ENCODE measurements at places on chromosomes 3 and 15. TPM values are rescaled to one million over a fixed set of nuclear protein-coding genes. Genes with fewer than 3 reads are reported as not detected.

THSD4 gene
- 116 TPM for total RNA-seq

DNA sequence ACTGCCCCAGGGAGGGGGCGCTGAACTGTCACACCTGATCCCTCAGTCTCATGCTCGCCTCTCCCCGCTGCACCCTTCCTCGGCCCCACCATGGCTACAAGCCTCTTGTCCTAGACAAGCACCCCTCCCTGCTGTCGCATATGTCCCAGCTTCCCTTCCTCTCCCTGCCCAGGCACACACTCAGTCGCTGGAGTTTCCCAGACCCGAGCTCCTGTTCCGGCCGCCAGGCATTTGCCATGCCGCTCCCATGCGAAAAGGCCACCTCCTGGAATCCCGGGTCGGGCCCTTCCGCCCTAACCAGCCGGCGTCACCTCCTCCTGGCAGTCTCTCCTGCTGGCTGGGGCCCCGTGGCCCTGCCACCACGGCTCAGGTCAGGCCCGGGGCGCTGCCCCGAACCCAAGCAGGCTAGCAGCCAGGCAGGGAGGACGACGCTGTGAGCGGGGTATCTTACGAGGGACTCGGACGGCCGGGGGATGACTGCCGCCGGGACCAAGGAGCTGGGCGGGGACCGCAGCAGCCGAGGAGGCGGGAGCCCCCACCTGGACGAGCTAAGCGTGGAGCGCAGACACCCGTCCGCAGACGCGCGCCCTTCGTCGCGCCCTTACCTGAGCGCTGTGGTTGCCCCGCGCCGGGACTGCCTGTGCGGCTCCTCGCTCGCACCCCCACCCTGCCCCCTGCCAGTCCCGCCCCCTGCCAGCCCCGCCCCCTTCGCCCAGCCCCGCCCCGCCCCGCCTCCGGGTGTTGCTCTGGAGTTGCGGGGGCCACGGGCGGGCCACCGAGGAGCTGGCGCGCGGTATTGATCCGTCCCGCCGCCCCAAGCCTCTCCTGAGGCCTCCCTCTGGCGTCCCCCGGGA lies at the start of gene ALS2CL:
TSS of gene ALS2CL (minus strand) at position 642 of the 854 bp plus-strand sequence. CDS start 4,239 bp downstream, outside the sequence.
- DNase-seq: peak; percentile 81

DNA sequence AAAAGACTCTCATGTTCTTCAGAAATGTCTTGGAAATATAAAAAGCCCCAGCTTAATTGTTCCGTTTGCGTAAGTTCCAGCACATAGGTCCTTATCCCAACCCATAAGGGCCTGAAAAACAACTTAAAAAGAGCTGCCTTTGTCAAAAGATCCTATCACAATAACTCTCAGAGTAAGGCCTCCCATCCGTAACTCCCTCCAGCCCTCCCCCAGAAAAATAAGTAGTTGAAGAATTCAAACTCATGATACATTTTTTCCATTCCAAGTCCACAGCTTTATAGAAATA lies 38.0 kb upstream of the SECISBP2L start:
- DNase-seq: no peak

GRCh38 chr15:63388511-63388910 lies 6.9 kb upstream of the CA12 start:
- peak; percentile 35 for DNase-seq

DNA sequence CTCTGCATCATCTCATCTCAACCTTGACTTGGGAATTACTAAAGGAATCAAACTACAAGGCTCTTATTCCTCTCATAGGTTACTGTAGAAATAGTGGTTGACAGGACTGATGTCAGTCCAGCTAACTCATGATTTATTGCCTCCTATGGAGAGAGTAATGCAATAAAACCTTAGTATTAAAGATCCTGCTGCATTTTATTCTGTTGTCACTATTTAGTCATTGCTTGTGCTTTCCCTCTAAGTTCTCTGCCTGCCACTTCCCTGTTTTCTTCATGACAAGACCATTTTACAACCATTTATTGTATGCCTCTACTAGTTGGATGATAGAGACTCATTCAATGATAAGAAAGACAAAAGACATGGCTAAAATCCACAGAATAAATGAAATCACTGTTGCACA lies 134.1 kb upstream of the GRM7 start:
- no peak for DNase-seq

DNA sequence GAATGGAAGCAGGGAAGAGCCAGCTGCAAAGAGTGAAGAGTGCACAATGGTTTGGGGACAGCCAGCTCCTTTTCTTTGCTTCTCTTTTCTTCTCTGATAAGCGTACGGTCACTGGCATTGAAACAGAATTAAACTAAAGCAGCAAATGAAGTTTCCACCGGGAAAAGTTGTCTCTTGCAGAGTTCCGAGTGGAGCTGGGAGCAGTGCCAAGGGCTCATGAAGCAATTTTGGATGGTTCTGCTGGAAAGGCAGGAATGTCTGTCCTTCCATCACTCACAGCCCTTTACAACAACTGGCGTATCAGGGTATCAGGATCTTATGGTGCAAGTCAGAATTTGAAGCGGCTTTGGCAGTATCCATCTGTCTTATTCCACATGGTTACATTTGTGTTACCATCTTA lies 1042.9 kb downstream of the NTRK3 start:
- no peak for DNase-seq

All from cardiac septum (tissue), 1 donor.